Effector CD8-positive, alpha-beta T cell (primary cell): ENCODE measurements at places on chromosomes 2 and 18.

GRCh38 chr2:129142465-129142864 is 823.8 kb upstream of the HS6ST1 start:
- DNase-seq = no peak

DNA sequence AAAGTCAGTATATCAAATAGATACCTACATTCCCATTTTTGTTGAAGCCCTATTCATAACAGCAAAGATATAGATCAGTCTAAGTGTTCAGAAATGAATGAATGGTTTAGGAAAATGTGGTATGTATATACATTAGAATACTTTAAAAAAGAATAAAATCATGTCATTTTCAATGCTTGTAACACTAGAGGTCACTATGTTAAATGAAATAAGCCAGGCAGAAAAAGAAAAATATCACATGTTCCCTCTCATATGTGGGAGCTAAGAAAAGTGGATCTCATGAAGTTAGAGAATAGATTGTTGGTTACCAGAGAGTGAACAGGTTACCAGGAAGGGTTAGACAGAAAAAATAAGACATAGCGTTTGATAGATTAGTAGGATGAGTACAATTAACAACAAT is 1111.0 kb upstream of the SLC39A10 start:
- no peak for DNase-seq

- no peak for DNase-seq
Observed at GRCh38 chr2:215635071-215635787, 199.4 kb upstream of the FN1 start.

DNA sequence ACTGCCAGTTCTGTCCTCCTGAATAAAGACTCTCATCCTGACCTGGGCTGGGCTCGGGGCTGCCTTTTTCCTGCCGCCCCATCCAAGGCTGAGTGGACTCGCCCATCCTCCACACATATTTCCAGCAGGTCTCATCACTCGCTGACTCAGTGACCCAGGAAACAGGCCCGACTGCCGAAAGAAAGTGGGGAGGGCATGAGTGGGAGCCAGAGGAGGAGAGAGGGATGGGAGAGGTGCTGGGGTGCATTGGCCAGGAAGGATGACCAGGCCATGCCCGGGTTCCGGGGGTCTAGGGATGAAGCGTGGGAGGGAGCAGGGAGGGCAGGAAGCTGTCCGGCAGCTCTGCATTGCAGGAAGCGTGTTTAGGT is 66.7 kb downstream of the TWIST2 start:
- no peak for DNase-seq

GRCh38 chr2:190470256-190470826 is 62.2 kb downstream of the MFSD6 start:
- no peak for DNase-seq
